Suppressor macrophage (primary cell): ENCODE measurements at places on chromosomes 7 and 10.

GRCh38 chr7:26165950-26166683, 14.1 kb downstream of the NFE2L3 start:
- no peak for DNase-seq

DNA sequence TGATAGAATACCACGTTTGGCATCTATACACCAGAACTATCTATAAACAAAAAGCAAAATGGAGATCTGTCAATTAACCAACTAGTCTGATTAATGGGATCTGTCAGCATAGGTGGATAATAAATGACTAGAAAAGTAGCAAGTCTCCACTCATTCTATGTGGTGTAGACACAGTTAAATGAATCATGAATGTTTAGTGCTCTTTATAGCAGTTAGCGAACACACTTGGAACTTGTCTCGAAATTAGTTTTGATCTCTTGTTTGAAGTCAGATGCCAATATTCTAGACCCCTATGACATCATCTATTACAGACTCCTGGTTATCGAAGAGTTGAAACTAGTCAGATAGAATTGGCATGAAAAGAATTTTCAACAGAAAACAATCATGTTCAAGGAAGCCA, 259.7 kb downstream of the AHR start:
- DNase-seq = no peak

GRCh38 chr10:26725837-26726727, 28.6 kb downstream of the PDSS1 start:
- peak; percentile 80 for DNase-seq

GRCh38 chr7:26500749-26501352, 209.2 kb downstream of the SNX10 start:
- DNase-seq = peak; percentile 75

- peak; percentile 47 for DNase-seq
Observed at GRCh38 chr7:73851410-73852338, 9.3 kb upstream of the TMEM270 start.

DNA sequence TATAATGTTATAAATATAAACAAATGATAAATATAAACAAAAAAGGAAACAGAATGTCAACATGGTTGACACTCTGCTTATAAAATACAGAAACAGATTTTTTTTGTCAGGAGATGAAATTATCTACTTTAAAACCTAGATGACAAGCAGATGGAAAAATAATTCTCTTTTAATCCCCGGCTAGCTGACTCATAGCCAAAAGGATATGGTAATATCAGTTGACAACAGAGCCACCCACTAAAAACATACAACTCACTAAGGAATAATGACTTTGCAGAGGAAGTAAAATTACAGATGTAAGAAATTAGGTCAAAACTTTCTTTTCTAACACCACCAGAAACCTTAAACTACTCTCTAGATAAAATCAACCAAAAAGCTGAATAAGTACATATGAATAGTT, 131.1 kb upstream of the ABCB5 start:
- peak; percentile 72 for DNase-seq

DNA sequence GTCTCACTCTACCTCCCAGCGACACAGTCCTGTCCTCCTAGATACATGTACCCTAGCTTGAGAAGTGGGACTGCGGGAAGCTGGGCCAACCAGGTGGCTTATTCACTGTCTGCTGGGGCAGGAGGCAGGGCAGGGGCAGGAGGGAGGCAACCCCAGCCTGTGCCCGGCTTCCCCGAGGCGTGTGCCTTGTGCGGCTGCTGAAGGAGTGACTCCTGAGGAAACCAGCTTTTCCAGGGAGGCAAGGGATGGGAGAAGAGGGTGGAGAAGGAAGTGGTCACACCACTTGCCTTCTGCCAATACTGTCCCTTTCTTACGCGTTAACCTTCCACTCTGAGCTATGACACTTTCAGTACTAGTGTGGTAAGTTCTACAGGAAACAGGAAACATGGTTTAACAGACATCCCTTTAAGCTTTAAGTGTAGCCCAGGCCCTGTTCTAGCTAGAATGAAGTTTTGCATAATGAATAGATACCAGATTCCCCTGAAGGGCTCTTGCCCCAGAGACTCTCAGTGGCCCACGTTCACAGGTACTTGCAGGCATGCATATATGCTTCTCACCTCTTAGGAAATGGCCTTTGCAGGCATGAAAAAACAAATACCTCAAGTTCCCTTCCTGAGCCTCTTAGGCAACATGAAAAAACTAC, 40.6 kb downstream of the SYPL1 start:
- peak; percentile 44 for DNase-seq

GRCh38 chr10:117565068-117565467, 22.5 kb downstream of the EMX2 start:
- no peak for DNase-seq

DNA sequence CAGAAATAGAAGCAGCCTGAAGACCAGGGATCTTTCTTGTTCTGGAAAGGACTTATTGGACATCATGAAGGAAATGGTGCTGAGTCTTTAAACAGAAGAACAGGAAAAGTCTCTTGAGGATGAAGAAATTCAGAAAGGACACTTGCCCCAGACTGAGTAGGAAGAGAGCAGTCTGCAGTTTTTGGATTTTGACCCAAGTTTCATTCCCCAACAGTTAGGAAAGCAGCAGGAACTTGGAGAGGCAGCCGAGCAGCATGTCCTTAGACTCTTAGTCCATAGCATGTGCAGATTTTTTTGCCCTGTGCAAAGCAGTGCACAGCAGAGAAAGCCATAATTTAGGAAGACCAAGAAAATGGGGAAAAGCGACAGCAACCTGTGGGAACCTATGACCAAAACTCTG, 927.2 kb upstream of the AUTS2 start:
- no peak for DNase-seq

GRCh38 chr7:158124671-158125079, 462.9 kb downstream of the PTPRN2 start:
- no peak for DNase-seq

DNA sequence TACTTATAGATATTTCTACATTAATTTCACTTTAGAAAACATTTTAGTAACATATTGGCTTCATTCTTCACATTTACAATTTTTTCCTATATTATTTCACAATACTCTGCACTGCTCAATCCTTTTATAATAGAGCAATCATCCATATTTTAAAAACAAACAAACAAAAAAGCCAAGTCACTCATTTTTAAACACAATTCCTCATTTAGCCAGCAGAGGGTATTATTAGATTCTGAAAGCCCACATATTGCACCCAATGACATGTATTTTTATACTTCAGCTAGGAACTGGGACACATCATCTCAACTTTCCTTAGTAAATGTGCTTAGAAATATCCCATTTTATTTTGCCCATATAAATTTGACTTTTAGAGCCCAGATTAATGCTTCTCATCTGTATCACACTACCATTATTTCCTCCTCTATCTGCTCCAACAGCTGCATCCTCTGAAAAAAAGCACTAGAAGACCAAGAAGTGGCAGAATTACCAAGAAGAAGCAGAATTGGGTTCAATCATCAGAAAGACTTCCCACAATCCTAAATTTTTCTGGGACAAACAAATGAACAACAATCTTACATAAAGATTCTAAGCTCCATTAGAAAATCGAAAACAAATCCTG, 29.5 kb downstream of the CTNNA3 start:
- no peak for DNase-seq

GRCh38 chr7:3028071-3028757, 15.5 kb downstream of the CARD11 start:
- DNase-seq = peak; percentile 81

- no peak for DNase-seq
Observed at GRCh38 chr10:60044242-60044641, 137.9 kb upstream of the CCDC6 start.

DNA sequence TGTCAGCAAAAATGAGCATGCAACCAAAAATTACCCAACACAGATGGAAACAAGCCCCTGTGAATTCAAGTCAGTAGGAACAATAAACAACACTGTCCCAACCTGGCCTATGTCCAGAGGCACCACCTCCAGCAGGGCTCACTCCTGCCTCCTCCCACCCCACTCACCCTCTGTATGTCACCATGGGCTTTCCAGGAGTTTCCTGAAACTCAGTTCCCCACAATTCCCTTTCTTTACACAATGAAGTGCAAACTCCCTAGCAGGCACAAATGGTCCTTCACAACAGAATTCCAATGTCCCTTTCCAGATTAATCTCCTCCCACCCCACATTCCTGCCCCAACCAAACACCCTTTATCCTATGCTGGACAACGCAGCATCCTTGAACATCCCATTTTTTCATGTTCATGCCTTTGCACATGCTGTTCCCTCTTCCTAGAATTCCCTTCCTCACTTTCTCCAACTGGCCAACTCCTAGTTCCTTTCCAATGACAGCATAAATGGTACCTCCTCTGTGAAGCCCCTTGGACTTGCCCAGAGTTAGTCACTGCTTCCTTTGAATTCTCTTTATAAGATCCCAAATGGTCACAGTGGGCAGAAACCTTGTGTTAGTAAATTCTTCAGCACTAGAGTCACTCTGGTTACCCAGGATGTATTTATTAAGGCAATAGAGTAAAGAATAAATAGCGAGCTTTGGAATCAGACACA, 157.5 kb downstream of the SLIT1 start:
- DNase-seq = no peak

DNA sequence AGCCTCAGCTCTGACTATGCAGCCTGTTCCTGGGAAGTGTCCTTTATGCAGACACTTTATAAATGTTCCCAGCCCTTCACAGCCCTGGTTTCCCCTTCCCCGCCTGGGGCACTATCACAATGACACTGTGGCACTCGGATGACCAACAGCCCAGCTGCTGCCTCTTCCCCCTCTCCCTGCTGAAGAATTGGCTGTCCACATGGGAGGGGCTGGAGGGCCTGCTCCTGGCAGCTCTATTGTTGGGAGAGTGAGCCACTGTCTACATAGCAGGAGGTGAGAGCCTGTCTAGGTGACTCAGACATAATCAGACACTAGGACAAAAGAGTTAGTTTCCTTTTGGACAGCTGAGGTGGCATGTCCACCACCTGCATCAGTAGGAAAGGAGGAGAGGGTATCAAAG, 437.5 kb downstream of the PLXNA4 start:
- DNase-seq = no peak

DNA sequence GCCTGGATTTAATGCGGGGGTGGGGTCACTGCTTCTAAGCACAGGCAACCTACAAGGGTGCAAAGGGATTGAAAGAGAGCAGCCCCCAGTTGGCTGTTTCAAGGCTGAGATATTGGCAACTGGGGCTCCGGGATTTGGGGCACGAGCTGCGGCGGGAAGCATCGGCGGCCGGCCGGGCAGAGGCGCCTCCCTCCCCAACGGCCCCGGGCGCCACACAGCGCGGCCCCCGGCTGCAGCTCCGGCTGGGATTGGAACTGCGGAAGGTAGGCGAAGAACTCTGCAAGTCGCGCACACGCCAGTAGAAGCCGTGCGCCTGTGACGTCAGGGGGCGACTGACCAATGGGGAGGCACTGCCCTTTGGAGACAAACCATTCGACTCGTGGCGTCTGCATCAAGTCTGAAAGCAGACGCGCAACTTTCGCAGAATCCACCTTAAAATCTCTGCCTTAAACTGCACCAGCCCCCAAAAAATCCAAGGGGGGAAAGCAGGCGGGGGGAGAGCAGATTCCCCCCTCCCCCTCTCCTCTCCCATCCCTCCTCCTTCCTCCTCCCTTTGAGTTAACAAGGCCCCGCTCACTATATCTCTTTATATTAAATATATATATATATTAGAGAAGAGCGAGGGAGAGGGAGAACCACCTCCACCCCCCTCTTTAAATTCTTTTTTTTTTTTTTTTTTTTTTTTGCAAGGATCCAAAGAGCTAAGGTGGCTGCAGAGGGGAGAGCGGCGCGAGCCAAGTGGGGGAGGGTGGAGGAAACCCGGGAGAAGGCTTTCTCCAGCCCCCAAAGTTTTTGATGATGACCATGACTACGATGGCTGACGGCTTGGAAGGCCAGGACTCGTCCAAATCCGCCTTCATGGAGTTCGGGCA, at the start of gene DLX6:
Gene DLX6, plus strand, starts transcription at position 371 of the 872 bp plus-strand sequence. Its CDS starts 425 bp downstream, at position 796.
- DNase-seq = peak; percentile 26

GRCh38 chr10:61899663-61899996, 1.9 kb upstream of the ARID5B start:
- DNase-seq = no peak

DNA sequence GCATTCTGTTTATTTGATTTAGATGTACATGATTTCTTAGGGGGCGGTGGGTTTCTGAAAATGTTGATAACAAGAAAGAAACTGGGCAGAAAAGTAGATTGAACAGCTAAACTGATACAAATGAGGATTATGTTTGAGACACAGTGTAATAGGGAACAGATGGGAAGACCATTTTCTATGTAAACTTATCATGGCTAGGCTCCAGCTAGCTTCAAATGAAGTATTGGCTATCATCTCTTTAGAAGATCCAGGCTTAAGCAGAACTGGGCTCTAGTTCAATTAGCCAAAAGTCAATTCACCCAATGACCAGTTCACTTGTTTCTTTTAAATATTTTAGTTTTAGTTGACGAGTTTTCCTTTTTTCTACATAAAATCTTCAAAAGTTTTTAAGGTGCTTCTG, 639.5 kb downstream of the ANKRD7 start:
- DNase-seq = no peak

DNA sequence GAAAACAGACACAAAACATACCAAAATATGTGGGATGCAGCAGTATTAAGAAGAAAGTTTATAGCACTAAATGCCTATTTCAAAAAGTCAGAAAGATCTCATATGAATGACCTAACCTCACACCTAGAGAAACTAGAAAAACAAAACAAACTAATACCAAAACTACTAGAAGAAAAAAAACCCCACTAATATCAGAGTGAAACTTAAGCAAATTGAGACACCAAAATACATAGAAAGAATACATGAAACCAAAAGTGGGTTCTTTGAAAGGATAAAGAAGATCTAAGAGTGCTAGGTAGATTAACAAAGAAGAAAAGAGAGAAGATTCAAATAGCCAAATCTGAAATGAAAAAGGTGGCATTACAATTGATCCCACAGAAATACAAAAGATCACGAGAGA, 494.1 kb downstream of the SH2D4B start:
- DNase-seq = no peak

GRCh38 chr7:32957326-32958045, at the start of gene FKBP9:
TSS of gene FKBP9 (plus strand) at chr7:32957440. CDS start at chr7:32957574, 134 bp downstream.
- peak; percentile 91 for DNase-seq
